Endodermal cell (in vitro differentiated cells): ENCODE measurements at places on chromosomes 6 and 20. TPM values are rescaled to one million over a fixed set of nuclear protein-coding genes. Genes with fewer than 3 reads are reported as not detected.
A peak's percentile ranks its signal among the peaks of the same experiment; 100 is the strongest.

DNA sequence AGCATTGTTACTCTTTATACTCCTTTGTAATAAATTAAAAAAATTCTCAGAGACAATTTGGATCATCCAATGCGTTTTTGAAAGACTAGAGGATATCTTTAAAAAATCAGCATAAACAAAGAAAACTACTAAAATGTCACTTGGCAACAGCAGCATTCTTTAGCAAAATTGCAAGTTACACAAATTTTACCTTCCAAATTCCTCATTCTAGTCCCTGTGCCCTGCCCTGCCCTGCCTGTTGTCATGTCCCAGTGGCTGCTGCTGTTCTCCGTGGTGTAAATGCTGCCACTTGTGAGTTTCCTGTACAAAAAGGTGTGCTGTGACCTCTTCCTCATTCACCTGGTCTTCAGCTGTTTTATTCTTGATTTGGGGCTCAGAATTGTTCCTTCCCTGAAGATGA is 83.2 kb downstream of the CDC5L start:
- no peak for DNase-seq
- H3K4me3 ChIP-seq: no peak overlapping the region
- H3K36me3 ChIP-seq: no peaks in the 10 kb centered on the region
- peaks cover 8% of the 10 kb centered on the region for H3K27me3 ChIP-seq

- no peak for DNase-seq
- no peaks in the 10 kb centered on the region for H3K27me3 ChIP-seq
- H3K27ac ChIP-seq: no peak overlapping the region
These were observed 39.2 kb upstream of the TPD52L1 start for GRCh38 chr6:125114248-125114858.

DNA sequence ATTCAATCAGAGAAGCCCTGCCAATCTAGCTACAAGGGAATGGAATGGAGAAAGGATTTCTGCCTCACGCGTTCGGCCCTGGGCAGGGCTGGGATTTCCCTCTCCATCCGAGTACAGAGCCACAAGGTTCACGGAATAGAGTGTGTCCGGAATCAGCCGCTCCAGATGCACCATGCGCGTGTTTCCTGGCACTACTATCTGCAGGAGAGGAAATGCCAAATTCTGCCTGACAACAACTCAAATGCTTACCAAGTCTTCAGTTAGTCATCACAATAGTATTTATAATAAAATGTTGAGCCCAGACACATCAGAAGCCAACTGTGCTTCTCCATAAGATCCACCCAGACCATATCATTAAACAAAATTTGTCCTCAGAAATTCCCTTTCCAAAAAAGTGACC is 75.1 kb downstream of the COL12A1 start:
- no peaks in the 10 kb centered on the region for H3K27me3 ChIP-seq

DNA sequence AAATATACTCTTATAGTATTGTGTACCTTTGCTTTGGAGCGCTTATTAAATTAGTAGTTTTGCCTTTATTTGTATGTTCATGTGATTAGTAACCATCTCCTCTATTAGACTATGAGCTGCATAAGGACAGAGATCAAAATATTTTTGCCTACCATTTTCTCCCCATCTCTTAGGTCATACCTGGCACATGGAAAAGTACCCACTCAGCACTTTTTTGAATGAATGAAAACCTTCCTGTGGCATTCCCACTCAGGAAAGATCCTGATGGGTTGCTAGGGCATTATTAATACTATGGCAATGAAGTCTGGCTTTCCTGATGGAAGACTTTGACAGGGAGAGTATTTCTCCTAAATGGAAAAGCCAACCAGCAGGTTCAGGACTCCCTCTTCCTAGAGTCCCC is 20.3 kb upstream of the CHD6 start:
- no peaks in the 10 kb centered on the region for H3K36me3 ChIP-seq
- H3K27me3 ChIP-seq: no peaks in the 10 kb centered on the region
- no peak for DNase-seq
- H3K27ac ChIP-seq: no peak overlapping the region

- H3K27ac ChIP-seq: no peak overlapping the region
- no peaks in the 10 kb centered on the region for H3K4me1 ChIP-seq
- DNase-seq: no peak
- H3K27me3 ChIP-seq: no peaks in the 10 kb centered on the region
These were observed 39.5 kb upstream of the TBC1D22B start for GRCh38 chr6:37218061-37218460.

- H3K27me3 ChIP-seq: no peaks in the 10 kb centered on the region
- no peaks in the 10 kb centered on the region for H3K4me1 ChIP-seq
- no peaks in the 10 kb centered on the region for H3K36me3 ChIP-seq
These were observed 18.3 kb downstream of the ENPP3 start for GRCh38 chr6:131655387-131655786.

DNA sequence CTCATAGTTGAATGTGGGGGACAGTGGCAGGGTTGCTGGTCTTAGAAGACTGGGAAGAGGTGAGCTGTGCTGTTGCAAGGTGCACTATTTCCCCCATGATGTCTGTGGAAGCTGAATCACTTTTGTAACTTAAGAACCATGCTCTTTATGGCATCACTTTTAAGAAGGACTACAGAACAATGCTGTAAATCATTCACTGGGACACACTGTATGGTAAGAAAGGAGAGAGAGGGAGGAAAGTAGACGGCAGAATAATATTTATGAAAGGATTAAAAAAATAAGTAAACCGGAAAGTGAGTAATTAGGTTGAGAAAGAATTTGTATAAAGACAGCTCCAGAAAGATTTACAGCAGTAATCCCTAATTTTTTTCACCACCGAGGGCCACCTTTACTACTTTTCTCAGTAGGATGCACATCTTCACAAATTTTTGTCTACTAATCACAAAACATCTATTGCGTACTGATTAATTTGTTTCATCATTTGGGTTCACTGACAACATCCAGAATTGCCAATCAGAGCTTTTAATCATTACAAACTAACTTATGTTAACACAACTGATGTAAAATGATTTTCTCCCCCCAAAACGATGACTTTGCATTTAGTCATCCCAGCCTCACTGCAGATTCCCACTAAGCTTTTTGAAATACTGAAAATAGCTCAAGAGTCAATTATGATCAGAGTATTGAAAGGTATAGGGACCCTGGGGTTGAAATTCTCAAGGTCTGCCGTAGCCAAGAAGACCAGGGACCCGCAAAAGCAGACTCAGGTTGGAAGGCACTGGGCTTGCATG is 560.7 kb upstream of the NOX3 start:
- H3K27ac ChIP-seq: no peak overlapping the region
- no peak overlapping the region for H3K4me3 ChIP-seq
- H3K36me3 ChIP-seq: no peaks in the 10 kb centered on the region
- no peaks in the 10 kb centered on the region for H3K4me1 ChIP-seq

DNA sequence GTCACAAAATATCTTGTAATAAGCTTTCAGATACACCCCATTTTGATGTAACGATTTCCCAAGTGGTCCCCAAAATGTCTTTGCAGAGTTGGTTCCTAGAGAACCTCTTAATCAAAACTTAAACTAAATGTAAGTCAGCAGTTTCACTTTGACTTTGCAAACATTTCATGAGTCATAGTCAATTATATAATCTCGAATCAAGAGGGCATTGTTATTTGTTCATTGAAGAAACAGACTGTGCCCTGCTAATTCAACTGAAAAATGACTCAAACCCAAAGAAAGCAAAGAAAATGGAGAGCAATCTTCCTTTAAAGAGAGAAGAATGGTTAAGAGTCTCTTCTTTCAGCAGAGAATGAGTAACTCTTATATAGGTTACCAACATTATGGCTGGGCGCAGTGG is 58.3 kb downstream of the IPCEF1 start:
- no peaks in the 10 kb centered on the region for H3K27me3 ChIP-seq
- H3K4me3 ChIP-seq: no peak overlapping the region
- DNase-seq: no peak

DNA sequence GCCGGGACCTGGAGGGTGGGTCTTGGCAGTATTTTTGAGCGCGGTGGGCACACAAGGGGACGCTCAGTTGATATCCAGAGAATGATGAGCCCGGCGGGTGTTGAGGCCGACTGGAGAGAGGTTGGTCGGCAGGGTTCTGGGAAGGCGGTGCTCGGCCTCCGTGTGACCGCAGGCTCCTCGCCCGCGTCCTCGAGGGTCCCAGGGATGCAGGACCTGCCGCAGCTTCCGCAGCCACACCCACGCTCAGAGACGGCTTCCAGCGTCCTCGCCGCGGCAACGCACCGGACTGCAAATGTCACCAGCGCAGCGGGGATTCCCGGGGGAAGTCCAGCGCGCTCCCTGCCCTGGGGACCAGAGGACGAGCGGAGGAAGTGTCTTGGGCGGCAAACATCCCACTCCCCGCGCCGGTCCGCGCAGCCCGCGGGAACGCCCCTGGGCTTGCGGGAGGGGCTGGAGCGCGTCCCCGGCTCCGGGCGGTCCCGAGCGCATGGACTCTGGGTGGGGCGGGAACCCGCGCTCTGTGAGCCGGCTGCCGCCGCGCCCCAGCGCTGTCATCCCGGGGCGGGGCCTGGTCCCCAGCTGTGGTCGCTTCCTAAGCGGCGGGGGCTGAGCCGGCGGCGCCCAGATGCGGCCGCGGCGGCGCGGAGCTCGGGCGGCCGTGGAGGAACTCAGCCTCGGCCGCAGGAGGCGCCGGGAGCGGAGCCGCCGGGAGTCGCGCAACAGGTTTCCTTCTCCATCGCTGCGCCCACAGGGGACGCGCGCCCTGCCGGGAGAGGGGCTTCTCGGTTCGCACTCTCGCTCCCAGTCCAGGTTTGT is at the start of gene STX11:
Gene STX11, plus strand, starts transcription at position 624 of the 816 bp plus-strand sequence. CDS start 36,111 bp downstream, outside the sequence.
- peak; percentile 86 for DNase-seq
- H3K27me3 ChIP-seq: peaks cover 47% of the 10 kb centered on the region
- H3K4me1 ChIP-seq: no peaks in the 10 kb centered on the region
- H3K36me3 ChIP-seq: no peaks in the 10 kb centered on the region
- peak within 1 kb of the TSS; percentile 85 for H3K4me3 ChIP-seq

DNA sequence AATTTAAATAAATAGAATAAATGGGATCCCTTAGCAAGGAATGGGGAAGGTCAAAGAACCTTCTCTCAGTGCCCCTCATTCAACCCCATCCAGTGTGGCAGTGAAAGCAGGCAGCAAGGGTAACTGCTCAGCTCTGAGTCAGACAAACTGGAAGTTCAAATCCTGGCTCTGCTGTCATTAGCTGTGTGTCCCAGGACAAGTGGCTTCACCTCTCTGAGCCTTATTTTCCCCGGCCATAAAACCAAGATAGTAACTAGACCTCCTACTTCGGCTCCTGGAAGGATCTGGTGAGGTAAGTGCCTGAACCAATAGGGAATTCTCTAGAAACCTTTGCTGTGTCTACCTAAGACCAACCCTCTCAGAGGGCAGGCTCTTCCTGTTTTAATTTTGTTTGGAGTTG is 4.1 kb downstream of the GHRH start:
- H3K4me1 ChIP-seq: no peaks in the 10 kb centered on the region
- H3K4me3 ChIP-seq: no peak overlapping the region
- H3K27ac ChIP-seq: peak overlapping the region; percentile 22
- DNase-seq: no peak
- no peaks in the 10 kb centered on the region for H3K27me3 ChIP-seq
- H3K36me3 ChIP-seq: no peaks in the 10 kb centered on the region

GRCh38 chr6:149190224-149190831 is 127.2 kb upstream of the TAB2 start:
- peak; percentile 93 for DNase-seq
- H3K27ac ChIP-seq: no peak overlapping the region
- H3K4me1 ChIP-seq: no peaks in the 10 kb centered on the region
- H3K4me3 ChIP-seq: no peak overlapping the region

DNA sequence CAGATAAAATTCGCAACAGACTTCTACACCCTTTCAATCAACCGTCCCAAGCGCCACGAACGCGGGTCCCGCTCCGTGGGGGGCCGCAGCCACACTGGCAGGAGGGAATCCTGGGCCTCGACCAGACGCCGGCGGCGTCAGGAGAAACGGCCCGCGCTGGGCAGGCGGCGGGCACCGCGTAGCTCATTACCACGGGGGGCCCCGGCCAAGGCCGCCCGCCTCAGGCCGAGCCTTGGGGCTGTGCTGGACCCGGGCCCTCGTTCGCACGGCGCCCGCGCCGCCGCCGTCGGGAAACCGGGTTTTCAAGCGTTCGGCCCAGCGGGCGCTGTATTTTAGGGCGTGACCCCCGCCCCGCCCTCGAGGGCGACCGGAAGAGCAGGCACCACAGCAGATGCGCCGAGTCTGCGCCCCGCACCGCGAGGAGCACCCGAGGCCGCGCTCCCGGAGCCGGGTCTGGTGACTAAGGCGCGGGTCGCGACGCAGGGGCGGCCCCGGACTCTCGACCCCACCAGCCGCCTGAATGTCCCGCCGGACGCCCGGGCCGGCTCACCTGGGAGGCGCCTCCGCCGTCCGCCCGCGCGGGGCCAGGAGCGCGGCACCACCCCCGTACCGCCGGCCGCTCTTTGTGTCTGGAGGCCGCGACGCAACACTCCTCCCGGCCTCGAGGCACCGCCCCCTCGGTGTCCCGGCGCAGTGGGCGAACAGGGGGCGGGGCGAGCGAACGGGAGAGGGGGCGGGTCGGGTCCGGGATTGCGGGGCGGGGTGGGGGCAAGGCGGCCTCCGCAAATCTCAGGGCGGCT is at the start of gene NINL:
Gene NINL, minus strand, starts transcription at position 627 of the 800 bp plus-strand sequence. CDS start 58,944 bp downstream, outside the sequence.
- H3K4me3 ChIP-seq: peak within 1 kb of the TSS; percentile 88
- DNase-seq: peak; percentile 94
- H3K27me3 ChIP-seq: no peaks in the 10 kb centered on the region

GRCh38 chr20:34402461-34402860 is 39.4 kb downstream of the ITCH start:
- H3K27ac ChIP-seq: no peak overlapping the region
- H3K4me3 ChIP-seq: no peak overlapping the region
- H3K27me3 ChIP-seq: no peaks in the 10 kb centered on the region
- DNase-seq: no peak
- peaks cover 53% of the 10 kb centered on the region for H3K36me3 ChIP-seq
- no peaks in the 10 kb centered on the region for H3K4me1 ChIP-seq

DNA sequence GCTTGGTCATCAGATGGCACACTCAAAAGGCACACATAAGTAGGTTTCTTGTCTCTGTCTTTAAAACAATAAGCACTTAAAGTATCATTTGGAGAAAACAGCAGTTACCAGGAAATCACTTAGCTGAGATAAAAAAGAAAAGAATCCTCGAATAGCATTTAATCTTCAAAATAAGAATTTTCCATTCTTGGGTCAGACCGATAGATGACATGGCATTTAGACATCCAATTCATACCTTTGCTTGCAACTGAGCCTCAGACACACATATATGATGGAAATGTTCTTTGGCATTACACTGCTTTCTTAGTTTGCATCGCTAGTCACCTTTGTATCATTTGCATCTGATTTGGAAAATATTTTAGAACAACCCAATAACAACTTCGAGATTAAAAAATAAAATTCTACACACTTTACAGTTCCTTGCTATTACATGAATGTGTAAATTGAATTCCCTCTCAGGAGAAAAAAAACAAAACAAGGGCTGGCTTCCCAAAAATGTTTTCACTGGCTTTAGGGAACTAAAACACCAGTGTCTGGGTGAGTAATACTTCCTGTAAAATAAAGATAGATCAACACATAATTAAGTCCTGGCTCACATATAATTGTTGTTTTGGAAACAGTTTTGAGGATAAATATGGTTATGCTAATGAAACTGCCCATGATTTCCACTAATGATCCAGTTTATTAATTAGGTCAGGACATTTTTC is 1.3 kb upstream of the RNF217 start:
- no peak overlapping the region for H3K27ac ChIP-seq
- H3K4me3 ChIP-seq: peak overlapping the region; percentile 82
- H3K27me3 ChIP-seq: peaks cover 6% of the 10 kb centered on the region
- H3K36me3 ChIP-seq: no peaks in the 10 kb centered on the region
- DNase-seq: no peak
- no peaks in the 10 kb centered on the region for H3K4me1 ChIP-seq

GRCh38 chr6:92648364-92649086 is 770.8 kb downstream of the EPHA7 start:
- no peak overlapping the region for H3K4me3 ChIP-seq
- DNase-seq: no peak
- H3K27ac ChIP-seq: no peak overlapping the region
- H3K36me3 ChIP-seq: no peaks in the 10 kb centered on the region

Gene CLDN20
- not detected in 3 replicates for total RNA-seq

Gene POPDC3
- 8.0 to 9.9 TPM (median 9.2 TPM) in 3 replicates for total RNA-seq

Gene C20orf144
- 0.29 TPM in 1 of 2 replicates, not detected in the other for total RNA-seq

Gene FAM184A
- 186 to 342 TPM (median 205 TPM) in 3 replicates for total RNA-seq

Gene EYA2
- 8.9 to 14.8 TPM (median 9.1 TPM) in 3 replicates for total RNA-seq

Gene FAM83D
- total RNA-seq: 34.8 and 40.0 TPM in 2 replicates
